ENCODE measurements at places on chromosomes 3 and 15.

DNA sequence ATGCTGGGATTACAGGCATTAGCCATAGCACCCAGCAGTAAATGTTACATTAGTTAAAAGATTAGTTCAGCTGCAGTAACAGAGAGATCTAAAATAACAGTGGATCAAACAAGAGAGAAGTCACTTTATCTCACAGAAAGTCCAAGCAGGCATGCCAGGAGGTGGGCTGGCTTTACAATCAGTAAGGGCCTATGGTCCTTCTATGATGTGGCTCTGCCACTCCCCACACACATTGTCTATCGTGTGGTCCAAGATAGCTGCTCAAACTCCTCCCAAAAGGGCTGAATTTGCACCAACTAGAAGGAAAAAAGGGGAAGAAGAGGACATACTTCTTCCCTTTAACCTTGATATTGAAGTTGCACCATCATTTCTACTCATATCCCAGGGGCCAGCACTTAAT, 4.6 kb upstream of the RUVBL1 start:
- no peak for DNase-seq

GRCh38 chr15:82959423-82959822, 6.9 kb upstream of the HOMER2 start:
- no peak for DNase-seq

GRCh38 chr15:94620632-94621031, 389.3 kb downstream of the MCTP2 start:
- DNase-seq, result no peak

GRCh38 chr3:52429779-52430415, 15.0 kb downstream of the SEMA3G start:
- DNase-seq, result no peak

DNA sequence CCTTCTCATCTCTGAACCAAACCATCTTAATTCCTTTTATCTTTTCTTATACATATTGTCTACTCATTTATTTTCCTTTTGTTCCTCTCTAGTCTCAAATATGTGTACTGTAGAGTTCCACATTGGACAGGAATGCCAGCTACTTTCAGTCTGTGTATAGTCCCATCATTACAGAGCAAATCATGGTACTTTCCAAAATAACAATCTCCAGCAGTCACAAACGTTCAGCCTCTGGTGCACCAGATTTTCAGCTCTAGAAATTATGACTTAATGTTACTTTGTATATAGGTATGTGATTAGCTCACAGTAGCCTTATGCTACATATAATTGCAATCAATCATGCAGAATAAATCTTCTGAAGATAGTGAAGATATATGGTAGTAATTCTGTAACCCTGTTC, 32.5 kb upstream of the TM4SF4 start:
- DNase-seq, result no peak

Measured in GM18507 (cell line).